Frontal cortex (tissue), 4 donors: ENCODE measurements at places on chromosomes 16 and 17. TPM values are rescaled to one million over a fixed set of nuclear protein-coding genes. Genes with fewer than 3 reads are reported as not detected.

- DNase-seq = no peak
These were observed 10.2 kb downstream of the CD300LG start for GRCh38 chr17:43857141-43857540.

- no peak for DNase-seq
These were observed 5.0 kb downstream of the SLX4 start for GRCh38 chr16:3606441-3606840.

GRCh38 chr16:89009343-89010209 is 32.6 kb upstream of the CBFA2T3 start:
- DNase-seq = no peak

DNA sequence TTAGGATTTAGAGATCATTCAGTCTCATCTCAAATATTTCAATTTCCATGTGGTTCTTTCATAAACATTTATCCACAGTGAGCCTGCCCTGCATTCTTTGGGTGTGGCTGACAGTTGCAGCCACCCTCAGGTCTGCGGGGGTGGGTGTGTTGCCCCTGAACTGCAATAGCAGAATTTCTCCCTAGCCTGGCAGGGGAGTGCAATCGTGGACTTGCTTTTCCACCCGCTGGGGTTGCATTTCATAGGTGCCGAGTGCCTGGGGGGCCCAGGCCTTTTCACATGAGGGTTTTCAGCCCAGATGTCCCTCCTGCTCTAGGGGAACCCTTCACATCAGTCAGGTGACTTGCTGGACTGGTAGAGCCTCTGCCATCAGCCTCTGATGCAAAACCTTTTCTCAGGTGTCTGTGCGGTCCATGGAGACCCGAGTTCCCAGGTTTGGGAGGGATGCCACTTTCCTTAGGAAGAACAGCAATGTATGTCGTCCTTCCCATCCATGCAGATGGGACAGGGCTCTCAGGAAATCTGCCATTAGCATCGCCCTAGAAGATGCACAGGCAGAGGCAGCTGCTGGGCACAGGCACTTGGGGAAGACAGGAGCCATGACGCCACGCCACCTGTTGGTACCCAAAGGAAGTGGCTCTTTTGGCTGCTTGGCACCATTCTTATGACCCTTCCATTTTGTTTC is 2.4 kb upstream of the USP36 start:
- DNase-seq = no peak

DNA sequence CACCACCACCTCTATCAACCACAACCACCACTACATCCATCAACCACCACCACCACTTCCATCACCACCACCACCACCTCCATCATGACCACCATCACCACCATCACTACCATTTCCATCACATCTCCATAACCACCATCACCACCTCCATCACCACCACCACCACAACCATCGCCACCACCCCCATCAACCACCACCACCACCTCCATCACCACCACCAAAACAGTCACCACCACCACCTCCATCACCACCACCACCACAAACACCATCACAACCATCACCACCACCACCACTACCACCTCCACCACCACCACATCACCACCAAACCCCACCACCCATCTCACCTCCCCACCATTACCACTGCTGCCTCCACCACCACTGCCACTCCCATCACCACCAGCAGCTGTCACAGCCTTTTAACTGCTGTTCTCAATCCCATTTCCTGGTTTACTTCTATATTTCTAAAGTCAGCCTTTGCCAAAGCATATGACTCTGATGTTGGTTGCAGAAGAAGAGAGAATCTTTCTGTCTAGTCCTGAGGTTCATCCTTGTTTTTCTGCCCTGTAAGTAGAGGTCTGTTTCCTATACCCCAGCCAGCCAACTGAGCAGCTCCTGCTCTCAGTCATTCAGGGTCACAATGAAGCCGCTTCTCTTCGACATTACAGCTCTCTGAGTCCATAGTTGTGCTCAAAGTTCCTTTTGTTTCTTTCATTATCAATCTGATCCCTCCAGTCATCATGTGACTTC is 14.0 kb downstream of the MARCHF10 start:
- DNase-seq = no peak

GRCh38 chr16:22681554-22682291 is 132.2 kb upstream of the HS3ST2 start:
- DNase-seq = no peak

GRCh38 chr17:68381076-68381900 is 76.0 kb downstream of the WIPI1 start:
- DNase-seq = no peak

DNA sequence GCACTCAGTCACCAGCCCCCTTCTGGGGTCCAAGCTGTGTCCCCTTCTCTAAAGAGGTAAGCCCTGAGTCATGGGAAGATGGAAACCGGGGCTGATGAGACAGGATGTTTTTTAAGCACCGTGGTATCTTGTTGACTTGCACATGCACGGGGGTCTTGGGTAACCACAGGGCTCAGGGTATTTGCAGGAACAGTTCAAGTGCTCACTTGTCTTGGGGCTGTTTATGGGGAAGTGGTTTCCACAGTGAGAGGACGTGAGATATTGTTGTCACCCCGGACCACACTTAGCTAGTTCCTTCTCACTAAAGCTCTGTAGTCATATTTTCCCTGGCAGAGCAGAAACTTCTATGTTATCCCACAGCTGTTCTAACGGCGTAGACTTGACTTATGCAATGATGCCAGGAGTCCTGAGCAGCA is 7.7 kb downstream of the CCL3L1 start:
- no peak for DNase-seq

DNA sequence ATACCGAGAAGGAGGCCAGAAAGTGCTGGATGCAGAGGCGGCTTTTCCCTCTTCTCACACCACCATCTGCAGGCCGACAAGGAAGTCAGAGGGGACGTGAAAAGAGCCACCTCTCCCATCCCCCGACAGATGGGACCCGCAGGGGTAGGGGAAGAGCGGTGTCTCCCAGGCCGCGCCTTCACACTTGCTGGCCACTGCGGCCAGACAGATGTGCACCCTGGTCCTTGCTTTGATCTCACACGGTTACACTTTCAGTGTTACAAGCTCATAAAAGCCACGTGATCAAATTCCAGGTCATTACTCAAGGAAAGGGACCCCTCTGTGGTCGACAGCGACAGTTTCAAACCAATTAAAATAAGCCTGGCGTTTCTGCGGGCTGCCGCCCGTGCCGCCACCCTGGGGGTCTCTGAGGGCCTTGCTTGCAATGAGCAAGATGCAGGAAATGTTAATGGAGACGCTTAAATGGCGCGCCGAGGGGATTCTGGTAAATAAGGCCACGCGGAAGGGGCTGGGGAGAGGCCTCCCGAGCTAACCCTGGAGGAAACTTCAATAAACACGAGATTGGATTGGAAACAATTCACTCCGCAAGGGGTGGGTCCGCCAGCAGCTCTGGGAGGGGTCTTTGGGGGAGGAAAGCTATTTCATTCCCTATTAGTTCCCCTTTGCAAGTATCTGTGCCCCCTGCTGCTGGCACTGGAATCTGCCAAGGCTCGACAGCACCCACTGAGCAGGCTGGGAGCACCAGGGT is 240.9 kb downstream of the ENGASE start:
- DNase-seq = no peak

DNA sequence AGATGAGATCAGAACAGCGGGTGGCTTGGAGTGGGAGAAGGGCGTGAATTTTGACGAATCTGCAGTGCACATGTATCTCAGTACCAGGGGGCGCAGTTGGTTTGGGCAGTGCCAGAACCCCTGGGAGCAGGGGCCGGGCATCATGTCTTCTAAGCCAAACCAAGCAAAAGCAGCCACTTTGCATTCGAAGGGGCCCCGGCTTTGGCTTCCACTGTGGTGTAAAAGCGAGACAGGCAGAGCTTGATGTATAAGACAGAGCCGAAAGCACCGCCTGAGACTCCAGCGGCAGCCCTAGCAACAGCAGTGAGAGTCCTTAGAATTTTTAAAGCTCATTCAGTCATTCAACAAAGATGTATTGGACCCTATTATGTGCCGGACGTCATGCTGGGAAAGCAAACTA is 3.8 kb upstream of the XYLT1 start:
- DNase-seq = no peak

DNA sequence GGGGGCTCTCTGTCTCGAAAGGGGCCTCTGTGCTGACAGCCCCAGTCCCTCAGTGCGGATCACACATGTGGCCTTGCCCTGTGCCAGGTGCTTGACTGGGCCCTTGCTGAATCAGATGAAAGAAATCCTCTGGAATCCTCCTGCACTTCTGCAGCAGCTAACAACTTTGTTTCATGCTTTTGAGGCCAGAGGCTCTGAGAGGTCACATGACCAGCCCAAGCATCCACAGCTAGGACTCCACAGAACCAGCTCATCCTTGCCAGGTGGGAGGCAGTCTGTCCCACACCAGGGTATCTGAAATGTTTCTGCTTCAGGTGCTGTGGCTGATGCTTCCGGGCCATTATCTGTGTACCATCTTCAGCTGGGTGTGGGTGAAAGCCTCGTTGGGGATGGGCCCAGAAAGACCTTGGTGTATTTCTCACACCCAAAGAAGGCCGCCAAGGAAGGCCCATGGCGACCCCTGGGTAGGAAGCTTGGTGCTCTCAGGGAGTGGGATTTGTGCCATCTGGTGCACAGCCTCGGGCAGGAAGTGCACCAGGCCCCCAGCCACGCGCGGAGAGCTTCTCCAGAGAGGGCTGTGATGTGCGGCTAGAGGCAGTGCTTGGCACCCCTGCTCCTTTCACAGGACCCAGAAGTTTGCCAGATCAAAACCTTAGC is 143.8 kb downstream of the CLEC16A start:
- no peak for DNase-seq

GRCh38 chr16:54320697-54321340 is 34.2 kb upstream of the IRX3 start:
- DNase-seq = no peak

GRCh38 chr17:61167075-61167474 is 232.6 kb upstream of the TBX2 start:
- DNase-seq = no peak

DNA sequence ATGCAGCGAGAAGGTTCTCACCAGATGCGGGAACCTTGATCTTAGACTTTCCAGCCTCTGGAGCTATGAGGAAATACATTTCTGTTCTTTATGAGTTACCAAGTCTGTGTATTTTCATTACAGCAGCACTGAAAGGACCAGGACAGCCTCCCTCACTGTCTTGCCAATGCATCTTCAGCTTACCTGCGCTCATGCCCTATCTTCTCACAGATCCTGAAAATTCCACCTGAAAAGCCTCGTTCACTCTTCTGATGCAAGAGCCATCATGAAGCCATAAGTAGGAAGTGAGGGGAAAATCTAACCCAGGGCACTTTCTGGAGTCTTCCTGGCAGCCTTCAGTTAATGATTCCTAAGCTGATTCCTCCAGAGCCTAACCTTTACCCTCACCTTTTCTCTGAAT is 194.0 kb downstream of the SALL1 start:
- no peak for DNase-seq

DNA sequence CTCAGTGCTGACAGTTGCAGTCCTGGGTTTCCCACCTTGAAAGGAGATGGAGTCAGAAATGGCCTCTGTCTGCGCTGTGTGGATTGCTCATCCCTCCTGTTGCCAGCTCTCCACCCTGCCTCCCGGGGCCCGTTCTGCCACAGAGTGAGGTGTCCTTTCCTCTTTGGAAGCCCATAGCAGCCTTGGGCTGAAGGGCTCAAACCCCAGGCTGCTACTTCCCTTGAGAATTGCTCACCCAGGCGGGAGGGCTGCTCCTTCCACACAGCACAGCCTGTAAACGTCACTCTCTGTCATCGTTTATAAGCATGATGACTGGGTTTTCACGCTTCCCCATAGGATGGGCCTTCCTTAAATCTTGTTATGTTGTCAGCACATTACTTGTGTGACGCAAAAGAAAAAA is 62.7 kb downstream of the FOXK2 start:
- DNase-seq = no peak

GRCh38 chr17:12180644-12181261 is 160.1 kb downstream of the MAP2K4 start:
- DNase-seq = peak; percentile 29

DNA sequence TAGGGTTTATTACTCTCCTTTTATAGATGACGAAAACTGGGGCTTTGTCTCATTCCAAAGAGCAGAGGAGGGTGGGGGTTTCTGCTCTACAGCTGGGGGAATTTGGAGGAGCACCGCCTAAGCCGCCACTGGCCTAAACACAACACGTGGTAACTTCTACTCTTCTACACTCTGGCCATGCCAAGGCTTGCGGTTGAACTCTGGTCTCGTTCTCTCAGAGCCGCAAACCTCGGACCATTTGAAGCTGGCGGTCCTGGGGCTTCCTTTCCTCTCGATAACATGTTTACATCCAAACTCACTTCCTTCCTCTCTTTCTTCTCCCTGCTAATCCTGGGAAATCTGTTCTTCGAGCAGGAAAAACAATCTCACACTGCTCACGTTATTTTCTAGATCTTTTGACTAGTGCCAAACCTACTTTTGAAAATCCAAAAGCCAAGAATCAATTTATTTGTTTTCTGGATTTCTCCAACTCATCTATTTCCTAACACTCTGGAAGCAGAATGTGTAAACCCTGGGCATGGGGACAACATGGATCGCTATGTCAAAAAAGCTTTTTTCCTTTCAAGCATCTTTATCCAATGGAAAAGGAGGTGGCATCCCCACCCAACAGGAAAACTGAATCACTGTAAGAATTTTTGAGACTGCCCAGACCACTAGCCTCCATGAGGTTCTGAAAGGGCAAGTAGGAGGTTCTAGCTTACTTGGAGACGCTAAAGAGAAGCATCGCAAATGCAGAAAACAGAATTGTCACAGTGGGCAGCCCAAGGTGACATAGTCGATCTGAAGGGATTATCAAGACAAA is 13.6 kb upstream of the EEF2K start:
- DNase-seq = no peak

- no peak for DNase-seq
These were observed 49.7 kb downstream of the KATNIP start for GRCh38 chr16:27599606-27600005.

The TAT gene
- not detected for total RNA-seq

The KCNG4 gene
- not detected for total RNA-seq

The MED13 gene
- 121 TPM for total RNA-seq

The RRAD gene
- total RNA-seq = 2.4 TPM

The KRT31 gene
- total RNA-seq = 1.2 TPM
